Stimulated activated CD8-positive, alpha-beta memory T cell treated with anti-CD3 and anti-CD28 coated beads, Interleukin-4, amount 100 ng/mL, for 24 hours (primary cell): ENCODE measurements at places on chromosomes 5 and 9.

GRCh38 chr9:91714874-91715615 is 235.0 kb downstream of the ROR2 start:
- no peak for DNase-seq

- no peak for DNase-seq
Measured at GRCh38 chr9:17236147-17236546, 101.3 kb downstream of the CNTLN start.

- DNase-seq, result no peak
Measured at GRCh38 chr5:134453016-134453415, 41.3 kb upstream of the CDKN2AIPNL start.

- DNase-seq, result no peak
Measured at GRCh38 chr5:872301-872700, 20.3 kb downstream of the BRD9 start.

DNA sequence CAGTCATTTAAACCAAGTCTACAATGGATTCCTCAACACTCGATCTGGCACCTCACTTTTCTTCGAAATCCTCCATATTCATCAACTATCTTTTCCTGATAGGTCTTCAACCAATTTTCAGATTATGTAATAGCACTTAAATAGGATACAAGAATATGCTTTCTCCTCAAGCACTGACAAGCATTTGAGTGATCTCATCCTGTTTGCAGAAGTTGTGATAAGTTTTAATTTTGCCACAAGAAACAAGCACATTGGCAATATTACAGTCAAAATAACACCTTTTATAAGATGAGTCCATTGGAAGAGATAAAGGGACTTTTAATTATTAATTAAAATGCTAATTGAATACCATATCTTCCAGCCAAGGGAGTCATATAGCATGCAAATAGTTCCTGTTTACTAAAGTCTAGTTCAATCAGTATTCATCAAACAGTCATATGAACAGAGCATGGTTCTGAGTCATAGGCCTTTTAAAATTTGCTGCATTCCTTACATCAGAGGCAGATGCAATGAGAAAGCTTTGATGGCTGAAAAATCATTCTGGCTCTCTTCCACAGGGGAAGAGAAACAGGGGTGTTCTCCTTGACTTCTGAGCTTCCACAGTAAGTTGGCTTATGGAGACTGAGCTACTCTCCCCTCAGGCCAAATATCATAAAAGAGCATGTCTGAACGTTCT is 32.7 kb upstream of the ZCCHC9 start:
- DNase-seq, result no peak

- DNase-seq, result peak; percentile 26
Measured at GRCh38 chr5:132385326-132386105, 16.0 kb downstream of the SLC22A5 start.
